Iris pigment epithelial cell (primary cell): ENCODE measurements at places on chromosomes 4 and X.

DNA sequence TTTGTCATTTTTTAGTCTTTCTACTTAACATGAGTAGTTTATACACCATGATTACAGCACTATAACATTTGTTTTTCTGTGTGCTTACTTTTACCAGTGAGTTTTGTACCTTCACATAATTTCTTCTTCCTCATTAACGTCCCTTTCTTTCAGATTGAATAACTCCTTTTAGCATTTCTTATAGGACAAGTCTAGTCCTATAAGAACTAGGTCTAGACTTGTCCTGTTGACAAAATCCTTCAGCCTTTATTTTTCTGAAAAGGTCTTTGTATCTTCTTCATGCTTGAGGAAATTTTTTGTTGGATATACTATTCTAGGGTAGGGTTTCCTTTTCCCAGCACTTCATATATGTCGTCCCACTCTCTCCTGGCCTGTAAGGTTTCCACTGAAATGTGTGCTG, 253.3 kb upstream of the ARHGAP24 start:
- DNase-seq = no peak

DNA sequence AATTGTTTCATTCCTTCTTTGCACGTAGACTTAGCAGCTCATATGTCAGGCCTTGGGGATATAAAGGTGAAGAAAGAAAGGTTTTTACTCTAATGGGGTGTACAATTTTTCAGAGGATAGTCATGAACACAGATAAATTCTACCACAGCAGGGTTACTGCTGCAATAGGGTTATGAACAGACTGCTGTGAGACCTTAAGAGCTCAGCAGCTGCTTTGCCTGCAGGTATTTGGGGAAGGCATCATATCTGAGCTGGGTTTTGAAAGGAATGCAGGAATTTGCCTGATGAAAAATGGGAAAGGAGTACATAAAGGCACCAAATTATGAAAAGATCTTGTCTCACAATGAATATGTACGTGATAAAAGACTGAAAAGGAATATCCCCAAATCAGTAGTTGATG, 128.9 kb downstream of the CEP135 start:
- DNase-seq = peak; percentile 23

DNA sequence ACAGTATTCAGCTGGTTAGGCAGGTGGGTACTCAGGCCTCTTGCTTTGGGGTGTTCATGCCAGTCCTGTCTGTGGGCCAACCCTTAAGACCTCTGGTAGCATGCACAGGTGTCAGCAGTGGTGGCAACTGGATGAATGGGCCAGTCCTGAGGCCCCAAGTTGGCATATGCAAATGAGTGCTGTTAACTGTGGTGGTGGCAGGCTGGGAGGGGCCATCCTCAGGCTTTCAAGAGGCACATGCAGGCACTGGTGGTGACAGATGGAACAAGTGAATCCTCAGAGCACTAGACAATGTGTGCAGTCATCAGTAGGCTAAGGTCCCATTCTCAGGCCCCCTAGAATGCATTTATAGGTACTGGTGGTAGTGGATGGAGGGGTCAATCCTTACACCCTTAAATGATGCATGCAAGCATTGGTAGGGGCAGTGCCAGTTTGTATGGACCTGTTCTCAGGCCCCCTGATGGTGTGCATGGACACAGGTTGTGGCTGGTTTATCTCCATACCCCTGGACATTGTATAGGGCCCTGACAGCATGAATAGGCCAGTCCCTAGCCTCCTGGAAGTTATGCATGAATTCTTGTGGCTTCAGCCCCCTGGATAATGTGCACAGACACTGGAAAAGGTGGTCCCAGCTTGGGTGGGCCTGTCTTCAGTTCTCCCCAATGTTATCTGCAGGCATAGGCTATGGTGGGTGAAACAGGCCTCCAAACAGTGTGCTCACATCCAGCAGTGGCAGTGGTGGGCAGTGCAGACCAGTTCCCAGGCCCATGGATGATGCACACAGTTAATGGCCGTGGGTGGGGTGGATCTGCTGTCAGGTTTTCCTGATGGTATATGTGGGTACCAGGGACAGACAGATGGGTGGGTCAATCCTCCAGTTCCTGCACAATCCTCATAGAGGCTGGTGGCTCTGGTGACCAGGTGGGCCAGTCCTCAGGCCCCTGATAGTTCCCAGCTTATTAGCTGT, 24.7 kb downstream of the TECRL start:
- no peak for DNase-seq

- no peak for DNase-seq
Measured at GRCh38 chrX:13854003-13854402, 37.1 kb upstream of the GPM6B start.

GRCh38 chr4:185773419-185773818, 38.6 kb downstream of the SORBS2 start:
- DNase-seq = no peak

DNA sequence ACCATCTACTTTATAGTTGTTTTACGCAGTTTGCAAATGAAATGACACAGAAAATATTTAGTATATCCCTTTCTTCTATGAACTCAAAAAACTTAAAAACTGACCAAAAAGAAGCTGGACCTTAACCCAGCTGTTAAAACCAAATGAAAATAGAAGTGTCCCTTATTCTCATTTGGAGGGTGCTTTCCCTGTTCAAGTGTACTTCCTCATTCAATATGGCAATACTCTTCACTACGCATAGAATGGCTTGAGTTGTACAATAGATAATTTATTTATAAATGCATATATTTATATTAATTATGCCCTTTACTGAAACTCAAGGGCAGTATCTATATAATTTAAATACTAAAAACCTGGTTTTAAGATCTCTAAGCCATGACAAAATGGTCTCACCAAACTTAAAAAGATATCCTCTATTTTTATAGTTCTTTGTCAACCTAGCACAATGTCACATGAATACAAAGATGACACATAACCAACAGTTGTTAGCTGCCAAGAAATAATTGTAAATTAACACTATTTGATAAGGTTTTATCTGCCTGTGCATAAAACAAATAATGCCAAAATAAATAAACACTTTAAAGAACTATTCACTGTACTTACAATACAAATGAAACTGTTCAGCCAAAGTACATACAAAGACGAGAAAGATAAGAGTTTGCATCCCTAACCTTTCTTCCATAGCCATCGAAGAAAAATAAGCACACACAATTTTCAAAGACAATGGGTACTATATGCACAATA, 25.2 kb downstream of the YTHDC1 start:
- DNase-seq = no peak

DNA sequence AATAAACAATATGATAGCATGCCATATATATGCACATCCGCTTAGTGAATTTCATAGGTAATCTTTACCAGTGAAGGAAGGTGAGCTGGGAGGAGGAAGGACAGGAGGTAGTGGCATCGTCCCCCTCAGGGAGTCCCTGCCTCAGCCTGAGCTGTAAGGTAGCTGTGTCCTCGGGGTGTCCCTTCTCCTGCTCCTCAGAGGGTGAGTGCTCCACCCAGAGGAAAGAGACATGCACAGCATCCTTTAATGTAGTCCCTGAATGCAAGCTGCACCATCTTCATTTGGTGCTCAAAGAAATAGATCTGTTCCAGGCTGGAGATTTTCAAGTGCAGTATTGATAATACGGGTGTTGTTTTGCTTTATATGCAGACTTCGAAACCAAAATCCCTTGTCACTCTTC, 330.4 kb upstream of the SFRP2 start:
- no peak for DNase-seq

DNA sequence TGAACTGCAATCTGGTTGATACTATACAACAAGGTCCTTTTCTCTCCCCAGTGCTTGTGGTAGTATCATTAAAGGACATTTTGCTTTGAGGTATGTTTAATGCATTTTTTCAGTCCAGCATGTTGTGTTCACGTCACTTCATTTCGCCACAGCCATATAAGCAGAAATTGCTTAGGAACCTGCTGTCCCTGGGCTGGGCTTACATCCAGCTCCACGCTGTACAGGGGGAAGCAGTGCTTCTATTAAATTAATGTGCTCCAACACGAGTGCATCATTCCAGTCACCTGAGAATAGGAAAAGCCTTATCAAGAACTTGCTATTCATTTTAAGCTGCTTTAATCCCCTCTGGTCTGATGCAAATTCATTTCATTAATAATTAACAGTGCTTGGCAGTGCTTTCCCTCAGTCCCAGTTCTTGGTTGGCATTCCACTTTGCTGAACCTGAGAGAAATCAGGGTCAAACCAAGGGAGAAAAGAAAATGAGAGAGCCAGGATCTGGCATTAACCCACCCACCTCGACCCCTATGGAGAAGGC, 47.4 kb upstream of the PTCHD1 start:
- no peak for DNase-seq

DNA sequence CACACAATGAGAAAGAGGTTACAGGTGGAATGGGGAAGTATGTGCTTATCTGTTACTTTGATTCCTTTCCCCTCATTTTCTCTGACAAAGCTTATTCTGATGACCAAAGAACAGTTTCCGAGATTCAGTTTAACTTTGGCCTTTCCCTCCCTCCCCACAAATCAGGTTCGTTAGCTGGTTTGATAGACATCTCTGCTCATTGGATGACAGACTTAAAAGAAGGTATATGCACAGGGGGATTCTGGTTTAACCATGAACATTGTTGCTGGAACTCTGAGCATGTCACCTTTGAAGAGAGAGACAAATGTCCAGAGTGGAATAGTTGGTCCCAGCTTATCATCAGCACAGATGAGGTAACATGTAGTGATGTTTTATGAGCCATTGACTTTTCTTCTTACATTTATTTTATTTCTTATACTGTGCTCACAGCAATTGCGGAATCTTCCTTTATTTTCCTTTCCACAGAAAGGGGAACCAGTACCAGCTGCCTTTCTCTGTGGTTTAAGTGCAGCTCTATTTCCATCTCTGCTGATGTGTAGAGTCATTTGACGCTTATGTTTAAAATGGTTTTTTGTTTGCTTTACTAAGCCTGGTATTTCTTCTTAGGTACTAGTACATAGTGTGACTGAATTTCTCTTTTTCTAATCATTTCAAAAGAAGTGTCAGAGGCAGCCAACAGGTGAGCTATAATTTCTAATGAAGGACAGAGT, 125.0 kb downstream of the AKAP4 start:
- DNase-seq = no peak

- peak; percentile 67 for DNase-seq
Measured at GRCh38 chr4:41655177-41655576, 93.3 kb downstream of the PHOX2B start.

GRCh38 chr4:174918058-174918457, at the start of gene ADAM29:
ADAM29 (plus strand) TSS chr4:174918358; CDS start chr4:174975526, 57,168 bp downstream.
- DNase-seq = no peak

- no peak for DNase-seq
Measured at GRCh38 chr4:143617994-143618679, 82.3 kb downstream of the FREM3 start.

DNA sequence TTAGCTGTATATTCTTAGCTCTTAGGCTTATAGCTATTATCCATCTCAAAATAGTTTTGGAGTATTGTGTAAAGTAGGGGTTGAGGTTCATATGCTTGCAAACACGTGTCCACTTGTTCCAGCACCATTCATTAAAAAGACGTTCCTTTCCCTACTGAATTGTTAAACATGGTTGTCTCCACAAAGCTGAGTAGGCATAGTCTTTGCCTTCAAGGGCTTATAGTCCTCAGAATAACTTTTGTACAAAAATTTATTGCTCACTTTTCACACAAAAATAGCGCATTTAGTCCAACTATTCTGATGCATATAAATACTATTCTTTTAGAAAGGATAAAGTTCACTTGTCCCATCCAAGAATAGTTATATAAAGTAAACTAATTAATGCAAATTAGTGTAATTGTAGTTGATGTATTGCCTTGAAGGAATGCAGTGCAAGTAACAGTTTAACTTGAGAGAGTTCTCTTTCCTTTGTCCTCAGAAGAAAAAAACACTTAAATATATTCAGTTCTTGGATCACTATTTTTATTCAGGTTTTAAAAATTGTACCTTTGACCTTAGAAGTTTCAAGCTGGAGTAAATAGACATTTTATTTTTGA, 14.1 kb downstream of the LRIT3 start:
- no peak for DNase-seq

DNA sequence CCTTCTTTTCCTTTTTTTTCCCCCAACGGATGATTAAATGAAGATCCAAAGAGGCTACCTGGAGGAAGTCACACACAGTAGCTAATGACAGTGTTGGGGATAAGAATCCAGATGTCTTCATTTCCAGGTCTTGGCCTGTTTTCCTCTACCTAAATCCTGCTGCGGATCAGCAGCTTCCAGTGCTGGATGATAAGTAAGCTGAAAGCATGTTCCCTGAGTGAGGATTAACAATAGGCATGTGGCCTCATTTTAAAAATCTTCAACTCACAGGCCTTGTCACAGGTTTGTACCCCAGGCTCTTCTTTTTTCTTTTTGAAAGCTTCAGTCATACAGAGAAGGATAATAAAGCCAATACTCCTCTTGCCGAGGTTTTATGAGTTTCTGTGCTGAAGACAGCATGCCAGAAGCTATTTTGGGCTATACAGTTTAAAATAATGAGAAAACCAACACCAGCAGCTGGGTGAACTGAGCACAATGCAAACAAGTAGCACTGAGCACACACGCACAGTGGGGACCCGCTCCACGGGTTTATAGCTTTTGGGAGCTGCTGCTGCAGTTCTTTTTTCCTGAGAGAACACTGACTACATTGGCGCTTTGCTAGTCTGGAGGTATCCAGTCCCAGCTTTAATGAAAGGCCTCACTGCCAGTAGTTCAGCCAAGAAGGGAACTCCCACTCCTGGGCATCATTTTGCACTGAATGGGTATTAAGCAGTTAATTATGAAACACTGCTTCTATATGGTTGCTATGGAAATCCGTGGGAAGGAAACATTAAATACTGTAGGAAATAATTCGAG, 184.2 kb upstream of the CTSO start:
- DNase-seq = no peak

DNA sequence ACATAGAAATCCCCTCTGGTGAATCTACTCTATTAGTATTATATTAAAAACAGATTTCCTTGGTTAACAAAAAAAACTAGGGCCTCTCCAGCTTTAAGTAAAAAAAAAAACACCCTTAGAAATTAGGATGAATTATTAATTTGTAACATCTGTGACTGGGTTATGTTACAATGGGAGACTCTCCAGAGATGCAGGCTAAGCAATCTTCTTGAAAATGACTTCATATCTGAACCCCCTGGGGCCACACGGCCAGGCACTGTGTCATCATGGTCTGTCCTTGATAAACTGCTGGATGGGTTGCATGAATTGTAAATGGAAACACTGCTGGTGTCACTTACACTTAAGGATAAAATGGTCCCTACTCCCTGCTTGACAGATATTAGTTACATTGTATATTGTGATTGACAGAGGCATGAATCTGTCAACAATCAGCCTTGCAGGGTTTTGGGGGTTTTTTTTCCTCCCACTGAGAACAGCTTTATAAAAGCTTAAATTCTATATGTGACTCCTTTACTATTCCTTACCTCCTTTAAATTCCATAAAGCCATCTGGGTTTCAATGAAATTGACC, 49.1 kb downstream of the PRKG2 start:
- peak; percentile 27 for DNase-seq

DNA sequence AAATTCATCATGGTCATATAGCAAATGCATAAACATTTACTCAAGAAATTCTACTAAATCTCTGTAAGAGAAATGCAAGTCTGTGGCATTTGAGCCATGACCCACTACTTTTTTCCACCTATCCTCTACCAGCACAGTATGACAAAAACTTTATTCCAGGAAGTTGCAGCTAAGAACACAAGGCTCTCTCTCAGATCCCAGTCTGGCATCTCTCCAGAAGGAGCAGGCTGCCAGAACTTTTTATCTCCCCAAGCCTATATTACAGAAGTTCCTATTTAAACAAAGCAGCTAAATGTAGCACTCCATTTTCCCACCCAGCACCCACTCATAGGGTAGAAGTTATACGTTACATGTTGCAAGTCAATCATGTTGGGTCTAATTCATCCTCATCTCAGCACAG, 49.3 kb upstream of the EPGN start:
- DNase-seq = peak; percentile 76
